Activated naive CD8-positive, alpha-beta T cell treated with anti-CD3 and anti-CD28 coated beads for 36 hours (primary cell): ENCODE measurements at places on chromosomes 5 and 9.

- DNase-seq, result no peak
These were observed 64.6 kb downstream of the IL31RA start for GRCh38 chr5:55915783-55916182.

- DNase-seq, result no peak
These were observed 37.2 kb upstream of the SMIM32 start for GRCh38 chr5:136230176-136230575.

DNA sequence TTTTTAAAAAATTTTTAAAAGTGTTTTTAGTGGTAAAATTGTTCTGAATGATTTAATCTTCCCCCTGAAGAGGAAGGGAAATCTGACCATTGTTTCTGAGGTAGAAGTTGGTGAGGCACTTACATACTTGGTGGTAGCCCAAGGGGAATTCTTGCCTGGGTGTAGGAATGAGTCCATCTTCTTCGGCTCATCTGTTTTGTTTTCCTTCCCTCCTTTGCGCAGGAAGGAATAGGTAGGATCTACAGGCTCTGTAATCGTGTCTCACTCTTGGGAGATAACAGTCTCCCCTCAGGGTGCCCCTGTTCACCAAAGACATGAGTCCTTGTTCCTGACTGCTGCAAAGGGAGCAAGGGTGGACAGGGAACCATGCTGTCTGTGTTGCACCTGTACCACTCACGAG is 138.1 kb downstream of the HSPA4 start:
- DNase-seq, result no peak

DNA sequence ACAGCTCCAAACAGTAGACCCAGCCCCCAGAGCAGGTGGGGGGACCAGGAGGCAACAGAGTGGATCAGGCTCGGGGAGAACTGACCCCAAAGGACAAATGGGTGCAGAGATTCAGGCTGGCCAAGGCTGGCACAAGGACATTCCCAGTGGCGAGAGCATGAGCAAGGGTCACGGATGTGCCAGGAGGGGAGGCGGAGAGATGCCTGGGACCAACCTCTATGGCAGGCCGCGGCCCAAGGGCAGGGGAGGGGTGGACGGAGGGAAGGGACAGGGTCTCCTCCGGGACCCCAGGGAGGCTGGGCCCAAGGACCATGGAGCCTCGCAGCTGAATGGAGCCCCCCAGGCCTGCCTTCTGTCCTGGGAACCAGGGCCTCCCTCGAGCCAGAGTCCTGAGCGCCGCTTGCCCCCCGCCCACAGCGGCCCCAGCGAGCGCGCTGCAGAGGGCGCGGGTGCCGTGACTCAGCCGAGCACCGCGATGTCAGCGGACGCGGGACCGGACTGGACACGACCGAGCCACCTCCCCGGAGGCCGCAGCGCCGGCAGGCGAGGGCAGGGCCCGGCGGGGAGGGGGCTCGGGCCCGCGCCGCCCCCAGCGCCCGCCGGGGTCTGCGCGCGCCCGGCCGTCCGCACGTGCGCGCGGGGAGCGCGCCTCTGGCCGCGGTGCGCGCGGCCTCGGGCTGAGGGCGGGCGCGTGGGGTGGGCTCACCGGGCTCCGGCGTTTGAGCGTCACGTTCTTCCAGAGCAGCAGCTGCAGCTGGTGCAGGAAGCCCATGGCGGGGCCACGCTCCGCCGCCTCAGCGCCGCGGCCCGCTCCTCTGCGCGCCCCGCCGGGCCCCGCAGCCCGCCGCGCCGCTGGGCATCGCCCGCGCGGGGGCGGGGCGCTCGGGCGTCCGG is at the start of gene ABCA2:
ABCA2 (minus strand) TSS at position 869 of the 894 bp plus-strand sequence; CDS start at position 772, 97 bp downstream.
- no peak for DNase-seq

DNA sequence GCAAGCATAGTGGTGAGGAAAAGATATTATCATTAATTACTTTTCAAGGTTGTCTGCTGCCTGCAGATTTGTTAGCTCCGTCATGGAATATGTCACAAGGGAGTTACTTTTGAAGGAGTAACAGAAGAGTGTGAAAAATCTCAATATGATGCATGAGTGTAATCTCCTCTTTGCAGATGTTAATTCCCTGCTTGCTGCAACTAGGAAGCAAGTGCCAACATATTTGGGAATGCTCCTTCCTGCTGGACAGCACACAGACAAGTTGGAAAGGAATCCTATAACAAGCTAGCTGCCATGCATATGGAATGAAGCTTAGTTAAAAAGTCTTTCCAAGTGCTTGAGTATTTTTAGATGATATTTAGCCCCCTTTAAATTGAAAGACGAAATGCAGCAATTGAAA is 2023.6 kb upstream of the CDH6 start:
- DNase-seq, result no peak

DNA sequence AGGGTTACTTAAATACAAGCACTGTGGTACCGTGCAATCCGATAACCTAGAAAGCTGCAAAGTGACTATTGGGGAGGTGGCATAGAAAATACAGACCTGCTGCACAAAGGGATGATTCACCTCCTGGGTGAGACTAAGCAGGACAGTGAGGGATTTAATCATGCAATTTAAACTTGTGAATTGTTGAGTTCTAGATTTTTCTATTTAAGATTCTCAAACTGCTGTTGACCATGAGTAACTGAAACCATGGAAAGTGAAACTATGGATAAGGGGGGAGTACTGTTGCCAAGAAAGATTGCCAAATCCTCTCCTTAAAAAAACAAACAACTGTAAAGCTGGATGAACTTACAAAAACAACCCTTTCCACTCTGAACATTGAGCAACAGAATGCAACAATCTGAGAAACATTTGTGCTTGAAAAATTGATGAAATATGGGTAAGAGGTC is 61.5 kb upstream of the NUDT12 start:
- DNase-seq, result no peak

- DNase-seq, result no peak
These were observed 3.8 kb downstream of the BRINP1 start for GRCh38 chr9:119365291-119366027.

DNA sequence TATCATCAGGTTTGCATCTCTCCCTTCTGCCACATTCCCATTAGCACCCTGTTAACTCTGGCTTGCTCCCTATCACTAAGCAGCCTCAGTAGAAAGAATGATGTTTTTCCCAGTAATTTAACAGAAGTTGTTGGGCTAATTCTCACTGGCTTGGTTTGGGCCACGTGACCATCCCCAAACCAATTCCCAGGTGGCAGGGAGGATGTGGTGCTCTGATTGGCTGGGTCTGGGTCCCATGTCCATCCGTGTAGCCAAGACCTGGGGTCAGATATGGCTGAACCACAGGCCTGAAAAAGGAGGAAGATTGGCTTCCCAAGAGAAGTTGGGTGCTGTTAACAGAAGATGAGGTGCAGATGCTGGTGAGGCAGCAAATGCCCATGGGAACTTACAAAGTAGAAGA is 122.0 kb downstream of the BOD1 start:
- no peak for DNase-seq

- DNase-seq, result no peak
These were observed 23.4 kb downstream of the ZNF462 start for GRCh38 chr9:106886111-106887046.

DNA sequence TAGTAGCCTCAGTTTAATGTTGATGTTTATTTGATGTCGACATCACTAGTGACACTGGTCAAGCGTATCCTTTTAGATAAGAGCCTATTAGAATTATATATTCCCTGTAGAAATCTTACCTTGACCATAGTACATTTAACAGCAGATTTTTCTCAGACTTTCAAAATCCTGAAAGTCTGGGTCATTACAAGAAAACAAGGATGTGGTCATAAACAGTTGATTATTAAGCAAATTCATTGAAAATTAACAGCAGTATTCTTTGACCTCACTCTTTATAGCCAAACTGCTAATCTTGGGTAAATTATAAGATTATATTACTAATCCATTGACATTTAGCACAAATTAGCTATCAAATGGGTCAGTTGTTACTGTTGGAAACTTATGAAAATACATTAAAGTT is 83.4 kb downstream of the GHR start:
- DNase-seq, result no peak
